Activated CD8-positive, alpha-beta T cell treated with anti-CD3 and anti-CD28 coated beads for 36 hours (primary cell): ENCODE measurements at places on chromosomes 2 and 18. TPM values are rescaled to one million over a fixed set of nuclear protein-coding genes. Genes with fewer than 3 reads are reported as not detected.

ZNF516 gene
- 7.0 TPM for total RNA-seq

SFTPB gene
- total RNA-seq = not detected

DTNA gene
- total RNA-seq = 0.40 TPM

HOXD12 gene
- not detected for total RNA-seq

FAM110C gene
- total RNA-seq = 0.96 TPM

C2orf81 gene
- 3.9 TPM for total RNA-seq

CFAP65 gene
- not detected for total RNA-seq

GREB1 gene
- total RNA-seq = 1.5 TPM

VAMP8 gene
- 84.5 TPM for total RNA-seq

FOXI3 gene
- total RNA-seq = not detected

EGR4 gene
- 0.29 TPM for total RNA-seq

ST6GAL2 gene
- total RNA-seq = not detected
